Brain pericyte (primary cell): ENCODE measurements at places on chromosomes 16 and 17.

GRCh38 chr16:84739349-84740124 lies 39.7 kb downstream of the USP10 start:
- DNase-seq, result no peak

GRCh38 chr17:14123619-14124278 lies 54.4 kb downstream of the COX10 start:
- no peak for DNase-seq

DNA sequence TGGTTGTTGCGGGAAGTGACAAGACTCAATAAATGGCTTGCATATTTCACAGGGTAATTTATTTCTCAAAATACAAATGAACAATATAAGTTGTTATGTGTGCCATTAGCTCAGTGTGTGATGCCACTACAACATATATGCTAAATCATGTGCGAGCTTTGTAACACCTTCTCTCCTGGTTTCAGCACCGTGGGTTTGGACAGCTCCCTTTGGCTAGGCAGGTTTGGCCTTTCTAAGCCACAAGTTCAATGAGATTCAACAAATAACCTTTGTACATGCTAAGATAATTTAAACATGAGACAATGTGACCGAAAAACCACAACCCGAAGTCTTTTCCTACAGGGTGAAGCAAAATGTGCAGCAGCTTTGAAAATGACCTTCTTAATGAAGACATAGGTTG lies 563.9 kb downstream of the TMEM114 start:
- no peak for DNase-seq

DNA sequence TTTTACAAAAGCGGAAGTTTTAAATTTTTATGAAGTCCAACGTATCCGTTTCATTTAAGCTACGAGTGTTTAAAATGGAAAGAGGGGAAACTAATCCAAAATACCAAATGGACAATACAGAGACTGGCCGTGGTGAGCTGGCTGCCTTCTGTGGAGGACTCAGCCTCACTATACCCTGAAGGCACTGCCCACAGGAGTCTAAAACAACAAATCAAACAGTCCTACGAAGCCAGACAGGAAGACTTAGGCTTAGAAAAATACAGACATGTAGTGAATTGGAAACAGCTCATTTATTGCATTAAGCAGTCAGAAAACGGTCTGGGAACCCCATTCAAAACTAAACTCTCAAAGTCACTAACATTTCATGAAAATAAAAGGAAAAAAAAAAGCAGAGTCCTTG lies 75.1 kb downstream of the CYTH1 start:
- no peak for DNase-seq

GRCh38 chr17:61294777-61295176 lies 104.9 kb upstream of the TBX2 start:
- no peak for DNase-seq

- DNase-seq, result no peak
These were observed 38.7 kb upstream of the RHOT1 start for GRCh38 chr17:32103476-32104113.

GRCh38 chr16:15899538-15900100 lies 11.2 kb upstream of the CEP20 start:
- no peak for DNase-seq

DNA sequence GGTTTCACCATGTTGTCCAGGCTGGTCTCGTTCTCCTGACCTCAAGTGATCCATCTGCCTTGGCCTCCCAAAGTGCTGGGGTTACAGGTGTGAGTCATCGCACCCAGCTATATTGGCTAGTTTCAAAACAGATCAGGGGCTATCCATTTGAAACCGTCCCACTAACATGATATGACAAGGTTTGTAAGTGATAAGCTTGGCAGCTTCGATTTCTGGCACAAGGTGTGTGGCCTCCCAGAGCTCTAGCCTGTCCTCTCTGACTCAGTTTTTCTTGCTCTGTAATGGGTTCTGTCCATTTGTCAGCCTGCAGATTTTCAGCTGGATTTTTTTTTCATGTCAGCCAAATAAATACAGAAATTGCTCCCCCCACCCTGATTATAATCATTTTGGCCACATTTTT lies 31.8 kb upstream of the TENT4B start:
- DNase-seq, result no peak

GRCh38 chr16:12479751-12480150 lies 323.9 kb downstream of the CPPED1 start:
- no peak for DNase-seq

GRCh38 chr16:86029131-86029741 lies 130.3 kb downstream of the IRF8 start:
- DNase-seq, result no peak

DNA sequence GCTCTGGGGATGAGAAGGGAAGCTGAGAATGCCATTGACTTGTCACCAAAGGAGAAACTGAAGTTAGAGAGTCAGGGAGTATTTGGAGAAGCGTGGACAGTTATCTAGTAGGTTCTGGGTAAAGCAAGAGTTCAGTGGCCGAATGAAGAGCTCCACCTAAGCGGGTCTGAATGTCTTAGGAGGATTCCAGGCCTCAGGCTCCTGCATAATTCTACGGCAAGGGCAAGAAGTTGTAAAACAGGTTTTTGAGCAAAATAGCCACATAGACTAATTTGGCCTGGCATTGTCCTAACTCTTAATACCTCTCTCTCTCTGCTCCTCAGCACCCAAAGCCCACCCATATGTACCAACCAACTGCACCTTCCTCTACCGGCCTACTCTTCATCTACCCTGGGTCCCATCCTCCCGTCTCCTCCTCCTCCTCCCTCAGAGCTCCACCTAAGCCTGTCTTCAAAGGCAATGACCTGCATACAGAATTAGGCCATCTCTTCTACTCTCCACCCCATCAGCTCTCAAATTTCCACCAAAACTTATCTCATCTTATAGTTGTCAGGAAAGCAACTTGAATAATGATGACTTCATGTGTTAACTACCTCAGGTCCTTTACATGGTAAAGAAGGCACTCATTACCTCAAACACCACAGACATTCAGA lies 42.0 kb upstream of the KCNJ2 start:
- DNase-seq, result no peak

- DNase-seq, result no peak
These were observed 113.2 kb downstream of the PHKB start for GRCh38 chr16:47574091-47575054.

DNA sequence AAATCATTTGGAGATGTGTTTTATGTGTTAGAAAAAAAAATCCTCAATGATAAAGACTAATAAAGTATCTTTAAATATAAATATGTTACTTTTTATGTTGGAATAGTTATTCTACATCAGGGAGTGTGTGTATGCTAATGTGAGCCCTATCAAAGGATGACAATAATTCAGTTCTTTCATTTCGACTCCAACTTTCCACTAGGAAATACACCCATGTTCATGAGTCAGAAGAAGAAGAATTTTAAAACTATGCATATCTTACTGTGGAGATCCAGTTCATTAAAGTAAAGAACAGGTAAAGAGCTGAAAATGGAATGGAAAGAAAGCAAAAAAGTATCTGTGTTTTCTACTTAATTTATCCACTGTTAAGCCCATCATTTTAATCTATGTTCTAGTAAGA lies 399.8 kb downstream of the KCNJ2 start:
- DNase-seq, result no peak

GRCh38 chr16:48067388-48067787 lies 88.4 kb downstream of the ABCC12 start:
- DNase-seq, result no peak

GRCh38 chr16:74249846-74250245 lies 46.8 kb upstream of the PSMD7 start:
- DNase-seq, result no peak

DNA sequence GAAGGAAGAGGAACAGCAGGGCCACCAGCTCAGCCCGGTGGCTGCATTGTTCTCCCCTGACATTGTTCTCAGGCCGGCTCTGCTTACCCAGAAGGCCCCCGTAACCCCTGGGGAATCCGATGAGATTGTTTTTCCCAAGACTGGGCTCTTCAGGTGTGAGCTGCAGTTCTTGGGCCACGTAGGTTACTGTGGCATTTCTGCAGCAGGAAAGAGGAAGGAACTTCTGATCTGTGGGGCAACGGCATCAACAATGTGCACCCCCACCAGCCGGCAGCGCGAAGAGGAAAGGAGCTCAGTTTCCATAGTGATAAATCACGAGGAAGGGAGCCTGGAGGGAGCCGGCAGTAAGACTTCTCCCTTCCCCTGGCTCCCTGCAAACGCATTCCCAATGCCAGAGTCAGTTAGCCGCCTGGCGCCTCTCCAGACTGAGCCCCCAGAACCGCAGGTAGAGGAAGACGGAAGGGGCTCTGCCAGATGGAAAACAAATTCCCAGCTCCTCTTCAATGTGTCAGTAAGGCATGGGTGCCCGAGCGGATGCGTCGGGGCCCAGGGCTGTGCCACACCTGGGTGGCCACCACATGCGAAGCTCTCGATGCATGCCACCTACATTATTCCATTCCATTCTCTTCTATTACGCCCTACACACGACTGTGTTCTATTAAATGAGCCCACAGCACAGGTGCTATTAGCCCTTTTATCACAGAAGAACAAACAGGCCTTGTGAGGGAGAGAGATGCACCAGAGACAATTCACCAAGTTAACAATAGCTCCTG lies 21.5 kb upstream of the PECAM1 start:
- DNase-seq, result no peak

GRCh38 chr17:78785663-78786057 lies 3.6 kb upstream of the CYTH1 start:
- DNase-seq, result no peak
